ENCODE measurements at places on chromosomes 12 and 14.

GRCh38 chr14:99268810-99269707, 2.9 kb downstream of the BCL11B start:
- no peak for DNase-seq

GRCh38 chr14:104091927-104092771, 6.6 kb downstream of the ASPG start:
- no peak for DNase-seq

- no peak for DNase-seq
These were observed 6.3 kb downstream of the IPO4 start for GRCh38 chr14:24182110-24182882.

DNA sequence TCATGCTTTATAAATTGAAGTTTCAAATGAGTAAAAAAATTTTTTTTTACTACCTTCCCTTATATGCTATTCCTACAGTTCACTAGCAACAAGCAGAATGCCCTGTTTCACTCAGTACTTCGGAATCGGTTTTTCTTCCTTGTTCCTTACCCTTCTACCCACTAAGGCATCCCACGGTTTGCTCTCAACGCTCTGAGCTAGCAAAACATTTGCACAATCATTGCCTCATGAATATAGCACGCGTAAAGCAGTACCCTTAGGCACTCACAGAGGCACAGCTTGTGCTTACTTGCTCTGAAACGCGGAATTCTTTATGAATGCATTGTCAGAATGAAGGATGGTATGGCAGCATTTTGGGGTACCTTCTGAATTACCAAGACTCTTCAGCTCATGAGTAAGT, 45.0 kb downstream of the PPP1R13B start:
- DNase-seq, result no peak
